NCI-H510A (cell line): ENCODE measurements at places on chromosomes 3 and 15.
A peak's percentile ranks its signal among the peaks of the same experiment; 100 is the strongest.

DNA sequence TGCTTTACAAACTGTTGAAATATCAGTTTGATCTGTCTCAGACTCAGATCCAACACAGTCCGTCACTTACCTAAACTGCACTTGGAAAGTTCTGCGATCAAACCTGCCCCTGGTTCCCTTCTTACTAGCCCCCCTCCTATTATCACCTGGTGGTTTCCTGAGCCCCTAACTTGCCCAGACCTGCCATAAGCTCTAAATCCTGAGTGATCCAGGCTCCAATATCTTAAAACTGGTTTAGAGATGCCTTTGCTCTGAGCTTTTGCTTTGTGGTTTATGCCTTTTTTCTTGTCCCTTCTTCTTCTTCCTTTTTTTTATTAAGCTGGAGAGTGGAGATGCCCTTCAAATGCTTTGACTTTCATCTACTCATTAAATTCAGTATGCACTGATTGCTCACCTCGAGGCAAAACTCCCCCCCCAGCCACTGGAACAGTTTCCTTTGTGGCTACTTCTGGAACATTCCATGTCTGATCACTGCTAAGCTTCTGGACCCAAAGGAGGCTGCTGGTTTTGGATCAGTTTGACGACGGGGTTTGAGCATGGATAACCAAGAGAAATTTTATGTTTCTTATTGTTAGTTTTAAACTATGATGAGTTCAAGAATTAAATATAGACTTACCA, 3.5 kb upstream of the ITGB5 start:
- no peak for DNase-seq

- no peak for DNase-seq
Observed at GRCh38 chr3:141261472-141262307, 30.1 kb downstream of the PXYLP1 start.

DNA sequence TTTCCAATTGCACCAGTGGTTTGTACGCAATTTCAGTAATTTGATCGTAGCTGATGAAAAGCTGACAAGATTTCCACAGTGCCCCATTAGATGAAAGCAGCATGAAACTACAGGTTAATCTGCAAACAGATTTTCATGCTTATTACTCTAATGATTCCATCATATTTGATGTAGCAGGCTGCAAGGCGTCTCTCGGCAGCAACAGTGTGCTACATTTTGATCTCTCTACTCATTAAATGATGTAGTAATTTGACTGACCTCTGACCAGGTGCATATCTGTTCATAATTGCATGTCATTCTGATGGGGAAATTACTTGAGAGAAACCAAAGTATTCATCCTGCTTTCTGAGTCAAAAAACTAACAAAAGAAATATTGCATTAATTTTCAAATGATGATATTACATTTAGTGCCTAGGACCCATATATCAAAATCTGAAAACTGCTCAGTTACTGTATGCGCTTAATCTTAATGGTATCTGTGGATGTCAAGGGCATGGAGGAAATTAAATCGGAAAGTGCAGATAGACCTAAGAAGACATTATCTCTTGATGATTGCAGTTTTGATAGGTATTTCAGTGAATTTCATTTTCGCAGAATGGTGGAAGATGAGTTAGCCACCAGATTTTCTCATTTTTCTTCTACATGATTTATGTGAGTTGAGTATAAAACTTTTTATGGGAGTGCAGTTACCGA, 198.5 kb downstream of the RSRC1 start:
- no peak for DNase-seq

- no peak for DNase-seq
Observed at GRCh38 chr3:147699175-147699838, 290.1 kb downstream of the ZIC1 start.

DNA sequence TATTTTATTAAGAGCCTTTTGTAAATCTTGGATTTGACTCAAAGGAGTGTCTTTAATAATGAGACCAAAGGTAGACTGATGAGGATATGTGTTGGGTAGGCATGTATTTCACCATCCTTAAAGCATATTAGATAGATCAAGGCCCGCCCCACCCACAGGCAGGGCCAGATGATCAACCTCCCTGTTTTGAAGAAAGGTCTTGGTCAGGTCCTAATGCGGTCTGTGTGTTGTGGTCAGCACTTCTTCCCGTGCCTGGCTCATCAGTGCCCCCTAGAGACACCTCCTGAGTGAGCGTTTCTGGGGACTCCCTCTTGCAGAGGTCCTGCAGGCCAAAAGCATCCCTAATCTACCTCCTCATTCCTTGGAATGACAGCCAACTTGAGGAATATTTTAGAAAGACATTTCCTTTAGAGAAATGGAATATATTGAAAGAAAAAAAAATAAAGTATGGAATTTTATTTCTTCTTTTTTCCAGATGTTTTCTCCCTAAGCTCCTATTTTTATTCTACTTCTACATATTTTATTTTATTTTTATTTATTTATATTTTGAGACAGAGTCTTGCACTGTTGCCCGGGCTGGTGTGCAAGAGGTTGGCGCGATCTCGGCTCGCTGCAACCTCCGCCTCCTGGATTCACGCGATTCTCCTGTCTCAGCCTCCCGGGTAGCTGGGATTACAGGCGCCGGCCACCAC, 6.0 kb downstream of the TM4SF4 start:
- DNase-seq, result peak; percentile 41

DNA sequence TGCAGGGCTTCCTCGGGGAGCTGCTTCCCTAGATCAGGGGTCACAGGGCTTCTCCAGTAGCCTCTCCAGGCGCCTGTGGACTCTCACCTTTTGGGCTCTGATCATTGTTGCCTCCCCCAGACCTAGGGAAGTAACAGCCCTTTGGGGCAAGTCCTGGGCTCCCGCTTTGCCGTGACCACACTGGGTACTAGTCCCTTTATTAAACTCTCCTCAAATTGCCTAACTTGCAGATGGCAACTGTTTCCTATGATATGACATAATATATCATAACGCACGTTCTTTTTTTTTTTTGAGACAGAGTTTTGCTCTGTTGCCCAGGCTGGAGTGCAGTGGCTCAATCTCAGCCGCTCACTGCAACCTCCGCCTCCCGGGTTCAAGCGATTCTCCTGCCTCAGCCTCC, 17.9 kb upstream of the NRROS start:
- DNase-seq, result no peak

DNA sequence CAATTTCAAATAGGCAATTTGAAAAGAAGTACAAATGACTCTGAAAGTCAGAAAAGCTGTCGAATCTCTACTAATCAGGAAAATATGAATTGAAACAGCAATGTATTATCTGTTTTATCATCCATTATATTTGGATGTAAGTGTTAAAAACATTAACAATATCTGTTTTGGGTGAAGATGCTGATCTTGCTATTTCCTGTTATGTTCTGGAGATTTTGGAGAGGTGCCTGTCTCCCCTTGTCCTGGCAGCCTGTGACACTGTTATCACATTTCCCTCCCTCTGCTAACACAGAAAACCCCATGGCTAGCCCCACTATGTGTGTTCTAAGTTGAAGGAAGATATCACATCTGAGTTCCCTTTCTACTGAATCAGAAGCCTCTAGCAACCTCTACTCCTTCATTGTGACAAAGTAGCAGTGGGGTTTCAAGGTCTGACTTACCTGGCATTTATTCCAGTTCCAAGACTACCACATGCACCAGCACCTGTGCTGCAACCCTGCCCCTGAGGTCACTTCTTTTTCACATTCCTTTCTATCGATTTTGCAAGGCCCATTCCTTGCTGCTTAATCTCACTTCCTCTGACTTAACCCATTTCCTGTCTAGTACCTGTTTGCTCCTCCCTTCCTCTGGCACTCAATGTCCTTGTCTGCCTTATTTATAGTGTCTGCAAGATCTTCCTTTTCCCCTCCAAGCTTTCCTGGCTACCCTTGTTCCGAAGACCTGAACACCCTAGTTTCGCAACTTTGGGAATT, 95.5 kb upstream of the COL8A1 start:
- DNase-seq, result no peak

DNA sequence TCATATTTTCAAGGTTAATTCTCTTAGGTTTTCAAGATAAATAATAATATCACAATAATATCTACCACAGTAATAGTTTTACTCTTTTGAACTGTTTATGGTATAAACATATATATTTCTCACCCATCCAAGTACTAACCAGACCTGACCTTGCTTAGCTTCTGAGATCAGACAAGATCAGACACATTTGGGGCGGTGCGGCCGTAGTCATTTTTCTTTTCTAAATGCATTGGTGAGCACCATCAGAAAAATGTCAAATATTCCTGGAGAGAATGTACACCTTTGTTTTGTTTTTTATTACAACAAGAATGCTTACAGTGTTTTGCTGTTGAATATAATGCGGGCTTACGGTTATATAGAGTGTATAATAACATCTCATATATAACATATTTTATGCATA, 267.8 kb downstream of the ADAMTS17 start:
- DNase-seq, result no peak

GRCh38 chr3:17302774-17303173, 418.0 kb downstream of the PLCL2 start:
- DNase-seq, result no peak

DNA sequence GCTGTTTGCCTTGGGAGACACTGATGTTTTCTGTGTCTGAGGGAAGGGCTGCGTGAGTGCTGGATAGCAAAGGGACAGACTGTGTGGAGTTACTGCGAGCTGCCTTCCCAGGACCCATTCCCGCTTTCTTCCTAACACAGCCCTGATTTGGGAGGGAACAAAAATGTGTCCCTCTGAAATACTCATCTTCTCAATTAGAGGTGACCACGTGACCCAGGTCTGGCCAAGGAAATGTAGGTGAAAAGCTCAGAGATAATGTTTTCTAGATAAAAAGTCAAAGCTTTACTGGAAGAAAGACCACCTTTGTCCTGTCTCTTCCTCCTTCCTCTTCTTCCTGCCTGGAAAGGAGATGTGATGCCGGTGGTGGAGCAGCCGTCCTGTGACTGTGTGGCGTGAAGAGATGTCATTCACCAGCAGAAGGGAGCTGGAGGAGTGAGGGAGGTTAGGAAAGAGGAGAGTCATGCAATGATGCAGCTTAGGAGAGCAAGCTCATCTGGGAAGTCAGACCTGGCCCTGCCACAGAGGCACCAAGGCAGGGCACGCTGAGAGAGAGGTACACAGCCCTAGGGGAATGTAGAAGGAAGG, 105.6 kb downstream of the CHSY1 start:
- no peak for DNase-seq

DNA sequence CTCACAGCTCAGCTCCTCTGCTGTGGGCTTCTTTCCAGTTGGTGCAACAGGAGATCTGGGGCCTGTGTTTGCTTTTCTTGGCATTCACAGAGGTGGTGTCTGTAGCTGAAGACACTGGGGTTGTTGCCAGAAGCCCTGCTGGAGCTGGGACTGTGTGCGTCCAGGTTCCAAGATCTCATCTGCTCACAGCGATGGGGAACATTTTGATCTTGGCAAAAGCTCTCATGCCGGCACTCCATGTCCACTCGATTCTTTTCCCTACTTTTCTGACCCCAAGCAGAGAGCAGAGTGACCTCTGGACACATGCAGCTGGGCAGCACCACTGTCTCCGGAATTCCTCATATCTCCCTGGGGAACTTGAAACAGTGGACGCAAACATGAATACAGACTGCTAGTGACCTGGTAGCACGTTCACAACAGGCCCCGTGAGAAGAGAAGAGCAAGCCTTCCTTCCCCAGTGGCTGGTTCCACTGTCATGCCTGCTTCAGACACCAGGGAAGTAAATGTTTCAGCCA, 36.1 kb upstream of the MECOM start:
- DNase-seq, result no peak
